ENCODE measurements at places on chromosomes 3 and 15.

GRCh38 chr3:12835052-12835665 lies 6.2 kb downstream of the RPL32 start:
- no peak for DNase-seq

DNA sequence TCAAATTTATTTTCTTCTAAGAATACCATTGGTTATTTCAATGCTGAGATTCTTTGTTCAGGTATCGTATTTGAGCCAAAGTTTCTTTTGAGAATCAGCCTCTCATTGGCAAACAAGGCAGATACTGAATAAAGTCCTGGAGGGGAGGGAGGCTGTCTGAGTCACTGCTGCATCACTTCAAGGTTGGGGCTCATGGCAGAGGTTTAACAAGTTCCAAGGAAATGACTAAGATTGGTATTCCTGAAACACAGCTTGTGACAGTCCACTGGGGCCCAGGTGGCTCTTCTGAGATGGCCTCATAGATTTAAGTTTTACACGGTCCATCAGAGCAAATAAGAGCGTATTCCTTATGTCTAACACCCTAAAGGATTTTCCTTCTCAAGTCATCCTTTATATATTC lies 213.8 kb upstream of the STAC start:
- no peak for DNase-seq

GRCh38 chr15:91253605-91254004 lies 153.5 kb downstream of the SV2B start:
- DNase-seq = no peak

DNA sequence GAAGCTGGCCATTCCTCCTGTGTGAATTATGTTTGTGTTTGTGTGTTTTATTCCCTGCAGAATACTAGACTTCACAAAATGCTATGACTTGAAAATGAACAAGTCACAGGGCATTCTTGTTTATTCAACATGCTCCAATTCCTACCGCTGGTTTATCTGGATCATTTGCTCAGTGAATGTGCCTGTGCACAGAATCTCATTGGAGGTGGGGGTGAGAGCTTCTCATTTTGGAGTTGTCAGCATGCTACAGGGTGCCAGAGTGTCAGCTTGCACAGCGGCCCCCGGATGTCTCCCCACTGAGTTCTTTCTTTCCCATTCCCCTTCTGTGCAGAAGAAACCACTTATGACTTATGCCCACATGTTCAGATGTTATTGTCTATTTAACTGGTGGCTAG lies 428.7 kb downstream of the ROBO2 start:
- peak; percentile 26 for DNase-seq

DNA sequence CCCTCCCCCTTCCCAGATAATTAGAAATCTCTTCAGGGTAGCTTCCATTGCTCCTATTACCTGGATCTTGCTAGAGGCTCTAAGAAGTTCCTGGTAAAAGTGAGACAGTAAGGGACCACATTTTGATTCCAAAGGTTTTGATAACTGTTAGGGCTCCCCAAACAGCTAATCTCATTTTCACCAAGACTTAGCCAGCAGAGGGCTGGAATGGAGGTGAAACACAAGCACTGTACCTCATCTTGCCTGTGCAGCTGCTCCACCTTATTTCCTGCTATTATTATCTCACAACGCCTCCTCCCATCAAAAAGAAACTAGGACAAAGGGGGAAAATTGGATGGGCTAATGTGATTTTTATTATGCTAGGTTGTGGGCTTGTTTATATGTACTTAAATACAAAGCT lies 7.3 kb downstream of the SETD5 start:
- DNase-seq = no peak

DNA sequence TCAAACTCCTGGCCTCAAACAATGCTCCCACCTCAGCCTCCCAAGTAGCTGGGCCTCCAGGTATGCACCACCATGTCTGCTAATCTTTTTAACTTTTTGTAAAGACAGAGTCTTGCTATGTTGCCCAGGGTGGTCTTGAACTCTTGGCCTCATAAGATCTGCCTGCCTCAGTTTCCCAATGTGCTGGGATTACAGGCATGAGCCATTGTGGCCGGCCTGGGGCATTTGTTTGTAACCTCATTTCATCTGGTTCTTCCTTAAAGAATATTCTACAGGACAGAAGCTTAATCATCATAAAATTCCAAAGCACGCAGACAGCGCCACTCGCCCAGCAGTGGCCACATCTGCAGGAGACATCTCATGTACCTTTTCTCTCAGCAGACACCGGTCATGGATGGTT lies 23.6 kb upstream of the CYFIP1 start:
- DNase-seq = no peak

DNA sequence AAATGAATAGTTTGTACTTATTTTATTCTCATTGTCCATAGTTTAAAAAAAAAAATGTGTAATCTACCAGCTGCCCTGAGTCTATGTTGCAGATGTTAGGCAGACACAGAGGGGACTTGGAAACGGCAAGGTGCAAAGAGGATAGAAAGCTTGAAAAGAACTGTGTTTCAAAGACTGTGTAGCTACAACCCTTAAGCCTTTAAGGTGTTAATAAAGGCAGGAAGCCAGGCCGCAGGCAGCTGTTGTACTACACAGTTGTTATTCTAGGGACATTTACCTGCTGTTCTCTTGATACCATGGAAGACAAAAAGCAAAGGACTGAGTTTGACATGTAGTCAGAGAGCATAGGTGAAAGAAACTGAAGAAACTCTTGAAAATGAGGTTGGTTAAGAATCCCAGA lies 440.0 kb downstream of the TUSC7 start:
- no peak for DNase-seq

DNA sequence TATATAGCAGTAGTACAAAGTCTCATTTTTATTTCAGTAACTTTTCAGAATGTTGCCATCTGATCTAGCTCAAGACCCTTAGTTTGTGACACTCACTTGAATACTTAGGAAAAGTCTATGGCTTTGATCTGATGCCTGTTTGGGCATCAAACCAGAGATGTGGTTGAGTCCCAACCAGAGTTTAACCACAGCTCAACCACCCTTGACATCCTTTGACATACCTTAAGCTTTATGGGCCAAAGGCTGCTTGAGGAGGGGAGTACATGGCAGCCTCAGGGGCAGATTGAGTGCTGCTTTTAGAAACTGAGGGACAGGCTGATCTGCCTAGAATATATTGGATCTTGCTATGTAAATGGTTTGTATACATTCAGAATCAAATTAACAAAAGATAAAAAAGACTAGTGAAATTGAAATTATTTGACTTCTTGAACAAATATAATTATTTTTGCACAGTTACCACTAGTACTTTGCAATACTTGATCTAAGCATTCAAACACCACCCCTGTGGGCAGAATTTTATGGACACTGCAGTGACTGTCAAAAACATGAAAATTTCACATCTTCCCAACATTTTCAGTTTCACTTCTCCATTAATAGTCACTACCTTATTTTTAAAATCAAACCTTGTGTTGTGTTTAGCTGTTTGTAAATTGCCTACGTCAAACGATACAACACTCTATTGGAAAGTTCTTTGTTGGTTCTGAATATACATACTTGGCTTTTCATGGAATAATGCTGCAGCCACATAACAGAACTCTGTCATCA lies 199.8 kb downstream of the UBE2E2 start:
- DNase-seq = no peak

- DNase-seq = no peak
These were observed 50.3 kb upstream of the SEC13 start for GRCh38 chr3:10371167-10371566.

DNA sequence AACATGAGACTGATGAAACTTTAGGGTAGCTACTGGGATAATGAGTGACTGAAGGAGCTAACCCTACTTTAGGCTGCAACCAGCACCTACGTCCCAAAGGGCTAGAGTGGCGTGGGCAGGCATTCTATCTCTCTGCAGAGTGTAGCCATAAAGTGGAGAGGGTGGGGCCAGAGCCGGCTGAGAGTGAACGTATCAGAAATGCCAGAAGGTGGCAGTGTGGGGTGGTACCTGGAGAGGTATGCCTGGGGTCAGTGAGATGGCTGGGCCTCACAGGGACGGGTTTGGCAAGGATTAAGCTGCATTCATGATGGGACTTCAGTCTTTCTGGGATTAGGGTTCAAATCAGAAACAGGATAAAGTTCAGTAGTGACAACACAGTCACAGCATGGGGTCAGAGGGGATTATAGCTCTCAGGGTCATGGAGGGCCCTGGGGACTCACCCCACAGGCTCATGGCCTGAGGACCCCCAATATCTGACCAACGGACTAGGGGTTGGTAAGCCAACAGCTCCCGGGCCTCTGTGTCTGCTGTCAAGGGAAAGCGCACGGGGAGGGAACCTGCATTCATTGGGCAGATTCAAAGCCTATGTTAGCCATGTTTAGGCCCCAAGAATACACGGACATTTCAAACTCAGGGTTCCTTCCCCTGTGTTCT lies 86.5 kb upstream of the FOXB1 start:
- DNase-seq = peak; percentile 71

- no peak for DNase-seq
These were observed 110.8 kb downstream of the BBX start for GRCh38 chr3:107633327-107634098.

GRCh38 chr3:175258763-175259162 lies 399.6 kb downstream of the NAALADL2 start:
- no peak for DNase-seq

GRCh38 chr15:100372739-100373119 lies 31.0 kb upstream of the ADAMTS17 start:
- peak; percentile 56 for DNase-seq

DNA sequence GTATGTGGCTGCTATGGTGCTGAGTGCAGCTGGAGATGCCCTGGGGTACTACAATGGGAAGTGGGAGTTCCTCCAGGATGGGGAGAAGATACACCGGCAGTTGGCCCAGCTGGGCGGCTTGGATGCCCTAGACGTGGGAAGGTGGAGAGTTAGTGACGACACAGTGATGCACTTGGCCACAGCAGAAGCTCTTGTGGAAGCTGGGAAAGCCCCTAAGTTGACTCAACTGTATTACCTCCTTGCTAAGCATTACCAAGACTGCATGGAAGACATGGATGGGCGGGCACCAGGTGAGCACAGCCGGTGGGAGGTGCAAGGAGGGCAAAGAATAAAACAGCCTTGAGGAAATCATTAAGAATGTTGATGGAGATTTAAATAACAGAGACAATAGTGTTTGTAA lies 2.9 kb downstream of the ADPRH start:
- DNase-seq = no peak

GRCh38 chr3:184380185-184380626 lies 352 bp downstream of the CHRD start:
- no peak for DNase-seq

DNA sequence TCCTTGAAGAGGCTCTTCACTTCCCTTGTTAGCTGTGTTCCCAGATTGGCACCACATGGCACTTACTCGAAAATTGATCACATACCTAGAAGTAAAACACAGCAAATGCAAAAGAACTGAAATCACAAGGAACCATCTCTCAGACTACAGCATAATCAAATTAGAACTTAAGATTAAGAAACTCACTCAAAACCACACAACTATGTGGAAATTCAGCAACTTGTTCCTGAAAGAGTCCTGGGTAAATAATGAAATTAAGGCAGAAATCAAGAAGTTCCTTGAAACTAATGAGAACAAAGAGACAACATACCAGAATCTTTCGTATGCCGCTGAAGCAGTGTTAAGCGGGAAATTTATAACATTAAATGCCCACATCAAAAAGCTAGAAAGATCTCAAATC lies 566.3 kb upstream of the TGFBR2 start:
- no peak for DNase-seq

DNA sequence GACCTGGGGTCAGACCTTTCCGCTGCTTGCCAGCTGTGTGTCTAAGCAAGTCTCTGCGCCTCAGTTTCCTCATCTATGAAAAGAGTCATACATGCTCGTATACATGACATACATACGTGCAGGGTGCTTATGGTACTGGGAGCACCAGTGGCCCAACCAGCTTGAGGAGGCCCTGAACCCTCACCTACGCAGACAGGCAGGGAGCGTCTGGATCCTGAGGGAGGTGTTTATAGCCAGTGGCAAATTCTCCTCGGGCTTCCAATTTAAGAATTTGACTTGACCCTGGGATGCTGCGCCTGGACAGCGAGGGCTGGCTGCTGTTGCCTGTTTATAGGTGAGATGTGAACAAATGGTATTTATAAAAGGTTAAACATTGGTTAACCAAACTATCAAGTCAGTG lies 17.7 kb upstream of the FGD5 start:
- DNase-seq = no peak

DNA sequence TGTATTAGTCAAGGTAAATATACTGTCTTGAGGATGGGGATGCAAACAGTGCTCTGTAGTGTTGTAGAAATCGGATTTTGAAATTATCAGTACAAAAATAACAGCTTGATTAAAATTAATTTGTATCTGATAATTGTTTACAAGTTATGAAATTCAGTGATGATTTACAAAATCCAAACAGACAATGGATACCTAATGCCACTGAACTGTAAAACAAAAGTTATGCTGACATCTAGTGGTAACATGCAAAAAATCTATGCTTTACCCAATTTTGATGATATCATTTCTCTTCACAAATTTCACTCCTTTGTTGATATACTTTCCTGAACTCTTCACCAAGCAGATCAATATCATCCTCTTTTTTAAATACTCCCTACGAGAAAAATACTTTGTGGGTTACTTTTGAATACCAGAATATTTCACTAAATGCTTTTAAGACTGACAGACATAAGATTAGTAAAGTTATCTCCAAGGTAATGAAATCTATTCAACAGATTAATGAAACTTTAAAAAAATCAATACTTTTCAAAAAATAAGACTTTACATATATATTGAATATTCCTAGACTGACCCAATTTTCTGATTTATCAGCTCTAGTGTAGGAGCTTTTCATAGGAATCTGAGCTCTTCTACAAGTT lies 36.0 kb downstream of the MNS1 start:
- DNase-seq = peak; percentile 27

- DNase-seq = no peak
These were observed 38.4 kb downstream of the UBP1 start for GRCh38 chr3:33401781-33402180.

- no peak for DNase-seq
These were observed 53.3 kb upstream of the KCNMB2 start for GRCh38 chr3:178482981-178483380.

DNA sequence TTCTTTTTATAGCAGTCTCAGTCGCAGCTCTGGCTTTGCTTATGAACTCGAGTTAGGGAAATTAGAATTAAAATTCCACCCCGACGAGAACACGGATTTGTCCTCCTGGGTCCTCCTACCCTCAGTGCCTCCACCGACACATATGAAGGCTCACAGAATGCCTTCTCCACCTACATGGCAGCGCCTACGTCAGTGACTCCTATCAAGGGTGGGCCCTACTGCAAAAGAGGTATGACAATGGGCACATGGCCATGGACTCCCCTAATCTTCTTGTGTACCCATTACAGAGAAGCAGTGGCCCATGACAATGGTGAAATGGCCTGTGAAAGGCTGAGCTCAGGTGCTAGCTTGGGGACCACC lies 173.0 kb upstream of the TLE3 start:
- no peak for DNase-seq

GRCh38 chr3:129022114-129023007 lies 21.3 kb downstream of the EFCC1 start:
- no peak for DNase-seq

GRCh38 chr15:45548753-45549520 lies 26.4 kb upstream of the SLC30A4 start:
- no peak for DNase-seq

- DNase-seq = no peak
These were observed 42.0 kb upstream of the SACM1L start for GRCh38 chr3:45647148-45647619.

- no peak for DNase-seq
These were observed 17.7 kb upstream of the HEG1 start for GRCh38 chr3:125073390-125073905.
